ENCODE measurements at places on chromosomes 4 and X. TPM values are rescaled to one million over a fixed set of nuclear protein-coding genes. Genes with fewer than 3 reads are reported as not detected.

NDST4 gene
- 15.8 TPM for total RNA-seq

DNA sequence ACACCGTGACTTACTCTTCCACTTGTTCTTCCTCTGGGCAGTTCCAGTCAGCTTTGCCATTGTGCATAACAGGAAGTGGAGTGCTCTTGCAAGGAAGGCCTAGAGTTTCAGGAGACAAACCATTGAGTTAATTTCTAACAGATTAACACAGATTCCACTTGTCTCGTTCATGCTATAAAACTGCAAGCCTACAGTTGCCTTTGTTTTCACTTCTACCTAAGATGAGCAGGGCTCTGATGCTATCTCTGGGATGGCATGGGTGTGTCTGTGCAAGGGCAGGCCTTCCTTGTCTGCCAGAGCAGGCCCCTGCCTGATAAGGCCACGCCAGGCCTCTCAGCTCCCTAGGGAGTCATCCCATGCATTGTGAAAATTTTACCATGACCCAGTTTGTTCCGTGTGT, 67.7 kb upstream of the PGRMC2 start:
- H3K36me3 ChIP-seq = no peaks in the 10 kb centered on the region
- DNase-seq = peak; percentile 6
- H3K4me1 ChIP-seq = peaks cover 24% of the 10 kb centered on the region
- no peak overlapping the region for H3K4me3 ChIP-seq

DNA sequence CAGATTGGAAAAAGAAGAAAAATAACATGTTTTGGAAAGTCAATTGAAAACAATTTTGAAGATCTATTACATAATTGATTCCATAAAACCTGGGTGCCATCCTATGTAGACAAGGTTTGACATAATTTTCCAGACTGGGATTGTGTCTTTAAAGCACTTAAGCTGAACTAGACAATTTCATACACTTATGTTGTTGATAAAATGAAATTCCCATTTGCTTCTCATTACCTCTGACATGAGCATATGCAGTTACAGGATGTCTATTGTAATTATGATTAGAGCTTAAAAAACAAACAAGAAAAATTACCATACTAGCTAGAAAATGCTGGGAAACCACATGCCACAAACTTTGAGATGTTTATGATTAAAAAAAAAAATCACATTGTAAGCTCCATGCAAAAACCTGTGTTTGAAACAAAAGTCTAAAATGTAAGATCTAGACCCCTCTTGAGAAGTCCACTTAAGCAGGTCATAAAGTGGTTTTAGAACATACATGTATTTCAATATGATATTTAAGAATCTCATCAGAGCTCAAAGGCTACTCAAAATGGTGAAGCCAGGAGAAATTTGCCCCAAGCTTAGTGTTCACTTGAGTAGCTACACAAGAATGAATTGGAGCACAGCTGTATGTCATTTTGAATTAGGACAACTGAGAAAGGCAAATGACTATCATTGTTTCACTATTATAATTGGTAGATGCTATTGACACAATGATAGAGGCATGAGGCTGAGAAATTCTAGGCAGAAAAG, 181.1 kb upstream of the PABPC4L start:
- H3K4me3 ChIP-seq = no peak overlapping the region
- no peak overlapping the region for H3K27ac ChIP-seq
- no peak for DNase-seq

DNA sequence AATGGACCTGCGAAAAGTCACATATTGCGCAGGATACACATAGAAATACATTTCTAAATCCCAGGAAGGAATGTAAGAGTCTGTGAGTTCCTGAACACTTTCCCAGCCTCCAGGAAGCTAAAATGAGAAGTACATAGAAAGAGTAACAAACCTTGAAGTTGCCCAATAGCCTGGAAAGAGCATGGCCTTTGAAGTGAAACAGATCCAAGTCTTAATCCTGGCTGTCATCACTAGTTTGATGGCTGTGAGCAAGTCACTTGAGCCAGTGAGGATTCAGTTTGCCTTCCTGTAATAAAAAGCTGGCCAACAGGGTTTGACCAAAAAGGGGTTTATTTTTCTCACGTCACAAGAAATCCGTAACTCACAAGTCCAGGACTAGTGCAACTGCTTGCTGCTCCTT, 69.8 kb downstream of the ARHGEF38 start:
- peaks cover 63% of the 10 kb centered on the region for H3K4me1 ChIP-seq
- H3K27me3 ChIP-seq = no peaks in the 10 kb centered on the region
- H3K4me3 ChIP-seq = no peak overlapping the region
- peak; percentile 76 for DNase-seq

GRCh38 chr4:175373031-175373430, 439.0 kb downstream of the GPM6A start:
- DNase-seq = no peak
- no peak overlapping the region for H3K4me3 ChIP-seq
- H3K4me1 ChIP-seq = no peaks in the 10 kb centered on the region
- no peaks in the 10 kb centered on the region for H3K27me3 ChIP-seq

DNA sequence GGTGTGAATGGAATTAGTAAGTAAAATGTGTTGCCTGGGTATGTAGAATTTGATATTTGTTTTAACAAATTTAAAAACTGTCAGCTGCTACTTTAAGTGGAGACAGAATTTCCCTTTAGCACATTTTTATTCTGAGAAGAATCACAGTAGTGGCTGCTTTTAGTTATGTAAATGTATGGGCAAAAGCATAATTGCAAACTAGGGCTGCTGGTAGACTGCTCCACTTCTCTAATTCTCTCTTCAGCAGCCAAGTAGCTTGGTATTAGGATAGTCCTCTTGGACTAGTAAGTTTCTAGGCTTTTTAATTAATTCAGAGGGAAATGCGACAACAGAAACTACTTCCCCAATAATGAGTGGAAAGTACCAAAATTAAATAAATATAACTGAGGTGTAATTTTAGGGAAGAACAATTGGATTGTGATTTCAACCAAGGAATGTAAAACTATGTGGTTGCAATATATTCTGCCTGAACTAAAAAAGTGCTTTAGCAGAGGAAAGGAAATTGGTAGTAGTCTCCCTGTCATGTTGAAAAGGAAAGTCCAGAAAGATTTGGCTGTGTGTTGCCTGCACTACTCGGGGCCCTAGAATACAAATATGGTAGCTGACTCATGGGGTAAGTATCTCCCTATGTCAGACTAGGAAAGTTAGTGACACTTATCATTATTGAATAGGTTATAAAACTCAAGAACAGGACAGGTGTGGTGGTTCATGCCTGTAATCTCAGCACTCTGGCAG, 9.2 kb upstream of the EIF4E start:
- no peaks in the 10 kb centered on the region for H3K27me3 ChIP-seq
- H3K4me1 ChIP-seq = no peaks in the 10 kb centered on the region
- no peak for DNase-seq
- no peak overlapping the region for H3K27ac ChIP-seq

DNA sequence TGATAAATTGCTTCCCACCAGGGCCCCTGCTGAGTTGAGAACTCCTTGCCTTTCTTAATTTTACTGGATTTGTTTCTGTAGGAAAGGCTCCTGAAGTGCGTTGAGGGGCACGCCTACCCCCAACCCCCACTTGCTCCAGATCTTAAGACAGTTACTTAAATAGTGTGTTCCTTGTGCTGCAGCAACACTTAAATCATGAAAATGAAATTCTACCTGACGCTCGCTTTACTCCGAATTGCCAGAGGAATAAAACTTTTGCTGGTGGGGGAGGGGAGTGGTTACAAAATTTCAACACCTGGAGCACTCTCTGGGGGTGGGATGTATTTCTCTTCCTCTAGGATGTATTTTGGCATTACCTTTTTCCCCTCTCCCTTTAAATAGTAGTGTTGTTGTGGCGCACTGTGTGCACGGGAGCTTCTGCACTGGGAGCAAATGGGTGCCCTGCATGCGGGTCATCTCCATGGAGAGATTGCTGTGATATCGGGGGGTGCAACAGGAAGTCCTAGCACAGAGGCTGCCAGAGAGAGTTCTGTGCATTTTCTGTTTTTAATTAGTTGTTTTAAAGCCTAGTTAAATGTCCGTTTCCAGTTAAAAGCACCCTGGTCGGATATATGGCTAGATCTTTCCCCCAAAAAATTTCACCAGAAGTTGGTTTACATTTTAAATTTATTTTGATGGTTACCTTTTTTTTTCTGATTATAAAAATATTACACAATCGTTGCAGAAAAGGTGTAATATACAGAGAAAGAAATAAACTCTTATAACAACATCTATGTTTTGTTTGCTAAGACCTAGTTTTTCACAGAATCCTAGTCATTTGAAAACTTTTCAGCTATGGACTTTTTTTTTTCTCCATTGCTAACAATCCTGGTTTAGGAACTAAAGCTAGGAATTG, 207.7 kb downstream of the SOWAHB start:
- H3K27ac ChIP-seq = peak overlapping the region; percentile 59
- peaks cover 15% of the 10 kb centered on the region for H3K4me1 ChIP-seq
- no peaks in the 10 kb centered on the region for H3K36me3 ChIP-seq
- H3K27me3 ChIP-seq = no peaks in the 10 kb centered on the region
- DNase-seq = peak; percentile 56

DNA sequence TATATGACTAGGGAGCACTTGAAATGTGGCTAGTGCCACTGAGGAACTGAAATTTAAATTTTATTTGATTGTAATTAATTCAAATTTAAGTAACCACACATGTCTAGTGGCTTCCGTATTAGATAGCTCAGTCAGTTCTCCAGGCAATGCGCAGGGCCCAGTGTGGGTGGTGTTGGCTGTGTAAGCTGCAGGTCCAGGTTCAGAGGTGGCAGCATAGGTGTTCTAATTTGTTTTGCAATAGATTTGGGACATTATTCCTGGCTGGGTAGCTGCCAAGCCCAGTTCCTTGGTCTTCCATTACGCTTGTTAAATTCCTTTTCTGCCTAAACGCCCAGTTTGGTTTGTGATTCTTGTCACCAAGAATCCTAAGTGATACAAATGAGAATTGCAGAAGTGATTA, 79.5 kb downstream of the FAM184B start:
- no peaks in the 10 kb centered on the region for H3K36me3 ChIP-seq
- no peak overlapping the region for H3K4me3 ChIP-seq
- H3K4me1 ChIP-seq = no peaks in the 10 kb centered on the region
- no peaks in the 10 kb centered on the region for H3K27me3 ChIP-seq

GDI1 gene
- 66.8 TPM for total RNA-seq

NAP1L3 gene
- total RNA-seq = 0.47 TPM

- H3K36me3 ChIP-seq = peaks cover 23% of the 10 kb centered on the region
- peaks cover 8% of the 10 kb centered on the region for H3K4me1 ChIP-seq
Observed at GRCh38 chr4:22471999-22472461, 43.8 kb downstream of the ADGRA3 start.

DNA sequence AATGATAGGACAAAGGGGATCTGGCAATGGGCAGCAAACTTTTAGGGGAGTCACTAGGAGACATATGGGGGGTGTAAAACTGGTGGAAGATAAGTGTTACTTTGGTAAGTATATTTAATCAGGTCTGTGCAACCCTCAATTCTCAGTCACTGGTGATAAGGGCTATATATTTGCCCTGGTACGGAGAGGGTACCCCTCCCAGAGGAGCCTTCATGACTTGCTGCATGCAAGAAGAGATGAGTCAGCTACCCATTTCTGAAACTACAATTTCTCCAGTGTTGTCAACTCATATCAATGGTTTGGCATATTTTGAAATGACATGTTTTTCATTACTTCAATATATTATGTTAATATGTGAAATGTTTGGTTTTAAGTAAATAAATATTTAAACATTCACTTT, 14.3 kb downstream of the SMARCAD1 start:
- no peak overlapping the region for H3K27ac ChIP-seq
- no peak for DNase-seq
- H3K27me3 ChIP-seq = no peaks in the 10 kb centered on the region
- no peak overlapping the region for H3K4me3 ChIP-seq
- peaks cover 53% of the 10 kb centered on the region for H3K36me3 ChIP-seq

GRCh38 chr4:75708218-75708691, 16.1 kb upstream of the USO1 start:
- H3K27me3 ChIP-seq = no peaks in the 10 kb centered on the region
- no peak overlapping the region for H3K4me3 ChIP-seq
- peaks cover 24% of the 10 kb centered on the region for H3K36me3 ChIP-seq
- no peaks in the 10 kb centered on the region for H3K4me1 ChIP-seq
- no peak for DNase-seq

GRCh38 chrX:68699960-68700746, 52.7 kb downstream of the STARD8 start:
- no peak for DNase-seq
- no peak overlapping the region for H3K27ac ChIP-seq
- no peaks in the 10 kb centered on the region for H3K27me3 ChIP-seq
- H3K36me3 ChIP-seq = no peaks in the 10 kb centered on the region
- H3K4me3 ChIP-seq = no peak overlapping the region
- no peaks in the 10 kb centered on the region for H3K4me1 ChIP-seq

DNA sequence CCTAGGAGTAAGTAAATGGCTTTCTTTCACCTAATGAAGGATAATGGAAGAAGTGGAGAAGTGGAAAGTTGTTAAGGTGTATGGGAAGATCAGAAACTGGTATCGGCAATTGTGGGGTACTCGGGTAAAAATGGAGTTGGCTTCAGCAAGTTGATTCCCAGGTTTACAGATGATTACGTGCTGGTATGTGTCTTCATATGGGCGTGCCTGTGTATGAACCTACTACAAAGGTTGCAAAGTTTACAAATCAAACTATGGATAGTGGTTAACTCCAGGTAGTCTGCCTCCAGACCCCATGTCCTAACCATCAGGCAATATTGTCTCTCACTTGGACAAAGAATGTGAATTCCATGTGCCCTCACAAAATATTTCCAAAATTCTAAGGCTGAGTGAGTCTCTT, 773 bp downstream of the TLR3 start:
- H3K27me3 ChIP-seq = no peaks in the 10 kb centered on the region
- no peaks in the 10 kb centered on the region for H3K36me3 ChIP-seq
- no peak overlapping the region for H3K4me3 ChIP-seq

NEUROG2 gene
- total RNA-seq = 0.41 TPM

DNA sequence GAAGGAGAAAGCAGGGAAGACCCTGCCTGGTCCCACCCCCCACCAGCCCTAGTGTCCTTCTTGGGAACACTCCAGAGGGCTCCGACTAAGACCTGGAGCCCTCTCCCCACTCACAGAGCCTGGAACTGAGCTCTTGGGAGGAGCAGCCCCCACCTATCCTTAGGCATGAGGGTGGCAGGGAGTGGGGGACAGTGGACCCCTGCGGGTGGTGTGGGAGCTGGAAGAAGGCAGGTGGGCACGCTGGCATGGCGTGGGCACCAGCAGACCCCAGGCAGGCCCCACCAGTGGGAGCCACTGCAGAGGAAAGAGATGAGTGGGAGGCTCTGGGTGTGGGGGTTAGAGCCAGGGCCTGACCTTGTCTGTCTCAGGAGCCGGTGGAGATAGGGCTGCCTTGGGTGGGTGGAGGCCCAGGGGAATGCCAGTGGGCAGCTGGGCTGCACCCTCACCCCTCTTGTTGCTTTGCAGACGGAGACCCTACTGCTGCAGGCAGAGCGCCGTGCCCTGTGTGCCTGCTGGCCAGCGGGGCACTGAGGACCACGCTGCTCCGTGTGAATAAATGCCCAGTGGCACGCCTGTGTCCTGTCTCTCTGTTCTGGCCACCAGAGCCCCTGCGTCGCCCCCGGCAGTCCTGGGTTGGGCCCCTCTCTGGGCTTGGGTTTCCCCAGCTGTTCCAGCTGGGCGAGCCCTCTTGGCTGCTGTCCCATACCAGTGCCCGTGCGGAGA, 15.6 kb upstream of the NAT8L start:
- H3K4me1 ChIP-seq = no peaks in the 10 kb centered on the region
- no peak overlapping the region for H3K4me3 ChIP-seq
- DNase-seq = no peak
- no peaks in the 10 kb centered on the region for H3K36me3 ChIP-seq

Measured in SJCRH30 (cell line).